ENCODE measurements at places on chromosomes 3 and 15.

GRCh38 chr3:101383156-101383575 lies 62.8 kb upstream of the IMPG2 start:
- DNase-seq, result no peak

- no peak for DNase-seq
Measured at GRCh38 chr3:160956785-160957184, 148.4 kb downstream of the B3GALNT1 start.

GRCh38 chr15:87570206-87570605 lies 686.3 kb downstream of the NTRK3 start:
- DNase-seq, result no peak

- no peak for DNase-seq
Measured at GRCh38 chr3:138137861-138138260, 5.7 kb upstream of the A4GNT start.

DNA sequence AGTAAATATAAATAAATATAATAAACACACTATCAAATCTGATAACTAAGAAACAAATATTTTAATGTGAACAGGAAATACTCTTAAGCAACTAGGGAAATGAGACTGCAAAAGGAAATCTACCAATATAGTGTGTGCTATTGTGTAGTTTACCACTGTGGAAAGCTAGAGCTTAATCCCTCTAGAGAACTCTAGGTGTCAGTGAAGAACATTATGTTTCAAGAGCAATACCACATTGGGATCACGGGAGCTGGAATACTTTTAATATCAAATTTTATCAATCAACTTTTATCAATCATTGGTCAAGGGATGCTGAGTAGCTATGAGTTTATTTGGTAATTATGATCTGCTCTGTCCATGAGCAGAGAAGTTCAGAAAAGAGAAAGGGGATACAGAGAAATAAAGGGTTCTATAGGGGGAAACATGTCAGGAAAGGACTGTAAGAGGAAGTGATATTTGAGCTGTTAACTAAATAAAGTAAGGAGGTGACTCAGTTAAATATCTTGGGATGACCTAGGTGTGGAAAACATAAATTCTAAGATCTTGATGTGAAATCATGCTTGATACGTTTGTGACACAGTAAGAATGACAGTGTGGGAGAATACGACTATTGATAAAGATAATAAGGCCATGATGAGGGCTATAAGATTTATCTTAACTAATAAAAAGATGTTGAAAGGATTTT lies 762.2 kb upstream of the ALCAM start:
- DNase-seq, result no peak

- DNase-seq, result no peak
Measured at GRCh38 chr3:69764121-69764741, 25.0 kb downstream of the MITF start.

- no peak for DNase-seq
Measured at GRCh38 chr15:47466357-47466756, 250.9 kb upstream of the SEMA6D start.

- DNase-seq, result no peak
Measured at GRCh38 chr15:70379134-70379533, 281.4 kb upstream of the TLE3 start.

- DNase-seq, result peak; percentile 63
Measured at GRCh38 chr15:25790000-25790660, 73.0 kb downstream of the ATP10A start.

DNA sequence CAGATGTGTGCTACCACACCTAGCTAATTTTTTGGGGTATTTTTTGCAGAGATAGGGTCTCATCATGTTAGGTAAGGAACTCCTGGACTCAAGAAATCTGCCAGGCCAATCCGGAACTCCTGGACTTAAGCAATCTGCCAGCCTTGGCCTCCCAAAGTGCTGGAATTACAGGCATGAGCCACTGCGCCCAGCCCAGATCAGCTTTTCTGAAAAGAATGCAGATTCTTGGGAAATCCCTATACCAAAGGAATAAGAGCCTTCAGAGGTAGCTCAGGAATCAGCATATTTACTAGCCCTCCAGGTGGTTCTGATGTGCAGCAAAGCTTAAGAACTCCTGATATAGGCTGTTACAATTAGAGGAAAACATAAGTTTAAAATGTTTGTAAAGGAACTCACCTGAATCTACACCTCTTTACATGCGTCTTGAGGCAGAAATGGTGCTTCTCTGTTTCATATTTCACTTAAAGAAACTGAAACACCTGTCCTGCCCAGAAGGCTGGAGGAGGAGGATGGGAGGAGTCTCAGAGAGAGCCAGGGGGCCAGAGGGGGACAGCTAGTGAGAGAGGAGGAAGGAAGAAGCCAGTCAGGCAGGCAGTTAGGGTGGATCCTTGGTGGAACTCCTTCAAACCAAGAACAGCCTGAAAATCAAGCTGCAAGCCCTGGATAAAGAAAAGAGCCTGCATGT lies at the start of gene XCR1:
TSS of gene XCR1 (minus strand) at position 463 of the 685 bp plus-strand sequence. CDS start 5,536 bp downstream, outside the sequence.
- DNase-seq, result no peak

GRCh38 chr15:75112848-75113492 lies 88.7 kb upstream of the C15orf39 start:
- DNase-seq, result no peak

DNA sequence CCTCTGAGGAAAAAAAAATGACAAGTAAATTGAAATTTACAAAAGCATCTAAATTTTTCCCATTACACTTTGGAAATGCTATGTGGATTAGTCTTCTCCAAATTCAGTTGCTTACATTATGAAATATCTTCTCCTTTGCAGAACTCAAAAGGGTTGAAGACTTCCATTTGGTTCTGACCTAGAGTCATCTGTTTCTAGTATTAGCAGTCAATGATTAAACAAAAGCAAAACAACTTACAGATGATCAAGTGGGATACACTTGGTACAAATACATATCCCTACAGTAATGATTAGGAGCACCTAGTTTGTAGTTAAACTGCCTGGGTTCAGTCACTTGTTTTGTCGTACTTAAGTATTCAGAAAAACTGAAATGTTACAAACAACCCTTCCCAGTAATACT lies 136.2 kb downstream of the MBNL1 start:
- no peak for DNase-seq

DNA sequence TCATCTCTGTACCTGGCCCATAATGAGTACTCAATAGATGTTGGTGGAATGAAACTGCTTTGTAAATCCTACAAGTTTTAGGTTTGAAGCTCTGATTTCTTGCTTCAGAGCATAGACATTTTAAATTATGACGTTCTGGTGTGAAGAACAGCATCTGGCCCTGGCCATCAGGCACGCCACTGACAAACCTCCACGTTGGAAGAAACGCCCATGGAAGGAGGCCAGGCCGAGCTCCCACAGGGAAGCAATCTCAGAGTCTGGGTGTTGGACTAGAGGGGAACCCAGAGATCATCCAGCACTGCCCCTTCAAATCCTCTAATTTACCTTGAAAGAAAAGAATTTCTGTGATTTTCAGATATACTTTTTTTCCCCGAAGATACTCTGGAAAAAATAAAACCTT lies 328.1 kb upstream of the RGMA start:
- no peak for DNase-seq

- no peak for DNase-seq
Measured at GRCh38 chr3:23950293-23950692, 5.2 kb downstream of the NR1D2 start.

- DNase-seq, result peak; percentile 42
Measured at GRCh38 chr3:38137615-38138348, 679 bp upstream of the MYD88 start.

- DNase-seq, result no peak
Measured at GRCh38 chr15:78977091-78977571, 32.3 kb upstream of the CTSH start.

GRCh38 chr15:97566961-97567360 lies 393.5 kb upstream of the ARRDC4 start:
- no peak for DNase-seq

DNA sequence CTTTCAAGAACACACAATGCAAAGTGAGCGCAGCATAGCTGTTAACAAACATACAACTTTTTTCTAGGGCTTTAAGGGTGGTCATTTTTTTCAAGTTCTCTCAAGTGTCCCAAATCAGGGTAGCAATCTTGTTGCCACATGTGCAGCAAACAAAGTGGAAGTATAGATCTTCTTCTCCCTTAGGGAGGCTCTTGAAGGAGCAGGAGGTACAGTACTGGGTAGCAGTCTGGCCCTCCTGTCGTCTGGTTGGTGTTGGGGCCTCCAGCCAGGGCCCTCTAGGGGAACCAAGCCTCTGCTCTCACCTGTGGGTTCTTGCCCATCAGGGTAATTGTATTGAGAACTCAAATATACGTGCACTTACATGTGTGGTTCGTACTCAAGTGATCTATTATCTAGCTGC lies 25.8 kb downstream of the MKRN2 start:
- no peak for DNase-seq

- DNase-seq, result peak; percentile 79
Measured at GRCh38 chr3:4983739-4984510, 4.7 kb downstream of the BHLHE40 start.

DNA sequence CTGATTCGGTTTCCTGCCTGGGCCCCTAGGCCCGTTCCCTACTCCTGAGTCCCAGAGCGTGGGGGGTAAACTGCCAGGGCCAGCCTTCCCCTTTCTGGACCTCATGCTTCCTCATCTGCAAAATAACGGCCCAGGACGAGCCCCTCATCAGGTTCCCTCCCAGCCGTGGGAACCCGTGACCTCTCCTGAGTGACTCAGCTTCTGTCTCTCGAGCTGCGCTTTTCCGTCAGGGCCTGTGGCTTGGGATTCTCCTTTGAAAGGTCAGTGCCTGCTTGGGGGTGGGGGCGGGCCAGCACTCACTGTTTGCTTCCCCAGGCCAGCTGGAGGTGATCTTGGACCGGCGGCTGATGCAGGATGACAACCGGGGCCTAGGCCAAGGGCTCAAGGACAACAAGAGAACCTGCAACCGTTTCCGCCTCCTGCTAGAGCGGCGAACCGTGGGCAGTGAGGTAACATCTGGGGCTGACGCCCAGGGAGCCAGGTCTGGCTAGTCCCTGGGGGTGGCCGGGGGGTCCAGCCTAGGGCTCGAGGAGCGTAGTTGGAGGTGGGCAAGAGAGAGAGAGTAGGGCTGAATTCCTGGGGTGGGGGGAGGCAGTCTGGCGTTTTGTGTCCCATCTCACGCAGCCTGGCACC lies 12.8 kb downstream of the MAN2A2 start:
- no peak for DNase-seq

- DNase-seq, result no peak
Measured at GRCh38 chr3:140273542-140274195, 338.7 kb downstream of the CLSTN2 start.

DNA sequence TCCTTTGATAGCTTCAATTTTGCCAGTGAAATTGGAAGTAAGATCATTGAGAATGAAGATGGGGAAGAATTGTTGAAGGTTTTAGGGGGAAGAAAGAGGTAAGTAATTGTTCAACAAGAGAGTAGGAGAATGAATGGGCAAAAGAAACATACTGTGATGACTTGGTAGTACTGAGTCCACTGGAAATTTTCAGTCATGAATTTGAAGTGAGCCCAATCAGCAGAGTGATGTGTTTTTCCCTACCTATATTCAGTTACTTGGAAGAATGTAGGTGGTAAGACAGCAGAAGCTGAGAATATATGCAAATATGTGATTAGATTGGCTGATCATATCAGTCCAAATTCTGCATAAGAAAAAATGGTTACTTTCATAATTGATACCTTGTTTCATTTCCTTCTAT lies 569.6 kb downstream of the AGBL1 start:
- no peak for DNase-seq

DNA sequence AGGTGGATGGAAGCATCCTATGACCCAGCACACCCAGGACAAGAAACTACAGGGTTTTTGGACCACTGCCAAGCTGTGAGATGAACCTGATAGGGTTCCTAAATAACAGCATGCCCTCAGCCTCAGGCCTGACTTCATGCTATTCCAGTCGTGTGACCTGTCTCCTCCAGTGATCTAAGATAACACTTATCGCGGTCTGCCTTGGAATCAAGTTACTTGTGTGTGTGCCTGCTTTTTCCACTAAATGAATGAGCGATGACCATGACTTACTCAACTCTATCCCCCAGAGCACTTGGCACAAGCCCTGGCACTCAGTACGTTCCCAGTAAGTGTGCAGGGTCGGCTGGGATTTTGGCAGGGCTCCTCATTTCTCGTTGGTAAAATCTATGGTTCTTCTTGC lies 172.7 kb upstream of the TP63 start:
- no peak for DNase-seq

GRCh38 chr3:7075901-7076300 lies 215.0 kb downstream of the GRM7 start:
- DNase-seq, result no peak

- no peak for DNase-seq
Measured at GRCh38 chr3:194906970-194907629, 221.4 kb downstream of the FAM43A start.

GRCh38 chr15:83926116-83926515 lies 272.2 kb downstream of the ADAMTSL3 start:
- DNase-seq, result no peak

- DNase-seq, result no peak
Measured at GRCh38 chr3:42473083-42473932, 29.1 kb upstream of the VIPR1 start.

- no peak for DNase-seq
Measured at GRCh38 chr3:53693451-53693850, 152.8 kb downstream of the CHDH start.

DNA sequence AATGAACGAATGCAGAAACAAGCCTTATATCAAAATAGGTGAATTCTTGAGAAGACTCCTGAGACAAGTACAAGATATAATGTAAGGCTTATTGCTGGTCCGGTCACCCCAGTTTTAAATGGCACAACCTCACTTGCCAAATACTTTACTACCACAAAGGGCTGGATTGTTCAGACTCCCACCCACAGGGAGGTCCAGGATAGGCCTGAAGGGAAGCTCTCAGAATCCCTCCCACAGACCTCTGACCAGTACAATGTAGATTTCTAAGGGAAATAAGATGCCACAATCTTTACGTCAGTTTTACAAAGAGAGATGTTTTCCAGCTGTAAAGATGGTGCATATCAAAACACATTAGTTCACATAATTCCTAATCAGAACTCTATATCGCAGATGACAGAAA lies 577.7 kb upstream of the ADAMTS9 start:
- DNase-seq, result no peak

- DNase-seq, result peak; percentile 5
Measured at GRCh38 chr3:105260385-105260784, 106.3 kb upstream of the ALCAM start.

GRCh38 chr3:53677413-53677812 lies 168.8 kb downstream of the CHDH start:
- DNase-seq, result no peak

- no peak for DNase-seq
Measured at GRCh38 chr3:8481380-8481779, 20.2 kb upstream of the LMCD1 start.

DNA sequence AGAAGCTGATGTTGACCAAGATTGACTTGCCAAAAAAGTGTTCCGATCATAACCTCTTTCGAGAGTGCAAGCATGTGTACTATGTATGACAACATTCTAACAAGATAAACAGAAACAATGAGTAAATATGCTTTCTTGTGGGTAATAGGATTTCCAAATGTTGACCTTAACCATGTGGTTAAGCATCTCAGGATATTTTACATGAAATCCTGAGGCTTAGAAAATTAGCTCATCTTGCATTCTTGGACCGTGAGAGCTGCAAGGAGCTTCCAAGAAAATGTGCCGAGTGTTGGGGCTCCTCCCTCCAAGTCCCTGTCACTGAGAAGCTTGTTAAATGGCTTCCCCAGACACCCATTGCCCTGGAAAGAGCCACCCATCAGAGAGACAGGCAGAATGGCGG lies 50.1 kb downstream of the C3orf20 start:
- DNase-seq, result no peak
